NCI-H1417 treated with DMSO at 0.1 percent for 48 hours (cell line): ENCODE measurements at places on chromosomes 4 and X.

DNA sequence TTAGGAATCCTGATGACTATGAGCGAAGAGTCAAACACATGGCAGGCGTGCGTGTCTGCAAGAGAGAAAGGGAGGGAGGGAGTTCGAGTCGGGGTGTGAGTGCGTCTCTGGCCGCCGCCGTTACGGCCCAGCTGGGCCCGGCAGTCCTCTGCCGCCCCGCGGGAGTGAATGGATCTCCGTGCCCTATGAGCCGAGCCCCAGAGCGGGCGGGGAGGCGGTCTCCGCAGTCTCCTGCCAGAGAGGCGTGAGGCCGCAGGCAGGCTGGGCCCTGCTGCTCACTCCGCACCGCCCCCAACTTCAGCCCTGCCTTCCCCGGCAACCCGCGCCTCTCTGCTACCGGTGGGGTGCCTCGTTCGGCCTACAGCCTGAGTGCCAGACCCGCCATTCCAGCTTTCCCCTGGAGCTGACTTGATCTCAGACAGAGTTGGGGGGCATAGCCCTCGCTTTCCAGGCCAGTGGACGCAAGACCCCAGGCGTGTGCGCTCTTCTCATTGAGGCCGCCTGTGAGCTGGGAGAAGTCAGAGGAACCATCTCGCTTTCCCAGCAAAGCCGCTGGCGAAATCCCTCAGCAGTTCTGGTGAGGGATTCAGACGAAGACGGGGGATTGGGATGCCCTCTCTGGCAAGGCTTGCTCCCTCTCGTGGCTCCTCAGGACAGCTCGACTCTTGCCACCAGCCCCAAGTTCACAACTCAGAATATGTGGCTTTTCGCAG, 1.4 kb downstream of the SLC16A2 start:
- DNase-seq: no peak

DNA sequence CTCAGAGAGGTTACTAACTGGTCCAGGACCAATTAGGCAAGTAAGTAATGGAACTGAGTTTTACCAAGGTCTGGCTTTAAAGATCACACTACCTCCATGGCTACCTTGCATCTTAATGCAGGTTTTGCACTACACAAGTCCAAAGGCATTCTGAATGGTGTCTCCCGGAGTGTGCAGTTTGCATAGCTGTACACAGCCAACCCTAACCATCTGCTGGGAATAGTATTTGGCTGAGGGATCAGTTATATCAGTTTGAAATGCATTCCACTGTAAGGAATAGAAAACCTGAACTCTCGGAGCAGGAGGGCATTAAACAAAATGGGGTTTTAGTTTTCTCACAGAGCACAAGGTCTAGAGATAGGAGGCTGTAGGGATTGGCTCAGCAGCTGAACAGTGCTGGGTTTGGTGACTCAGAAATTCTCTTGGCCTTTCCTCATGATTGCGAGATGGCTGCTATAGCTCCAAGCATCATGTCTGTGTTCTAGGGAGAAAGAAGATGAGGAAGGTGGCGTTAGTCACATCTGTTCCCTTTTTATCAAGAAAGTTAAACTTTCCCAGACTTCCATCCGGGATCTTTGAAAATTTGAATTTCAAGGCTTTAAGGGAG, 177.1 kb downstream of the NHS start:
- DNase-seq: no peak

DNA sequence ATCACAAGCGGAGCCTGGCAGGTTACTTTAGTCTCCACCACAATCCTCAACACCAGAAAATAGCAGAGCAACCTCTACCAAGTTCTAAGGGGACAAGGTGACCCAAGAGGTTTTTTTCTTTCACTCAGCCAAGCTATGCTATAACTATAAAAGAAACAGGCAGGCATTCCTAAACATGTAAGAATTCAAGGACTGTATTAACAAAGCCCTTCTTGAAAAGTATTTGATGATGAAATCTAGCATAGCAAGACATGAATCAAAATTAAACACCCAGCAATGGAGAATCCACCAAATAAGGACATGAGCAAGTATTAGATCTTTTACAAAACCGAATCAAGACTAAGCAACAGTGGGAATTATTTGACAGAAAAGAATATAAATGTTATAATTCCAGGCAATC, 25.7 kb upstream of the C1QTNF7 start:
- DNase-seq: no peak

DNA sequence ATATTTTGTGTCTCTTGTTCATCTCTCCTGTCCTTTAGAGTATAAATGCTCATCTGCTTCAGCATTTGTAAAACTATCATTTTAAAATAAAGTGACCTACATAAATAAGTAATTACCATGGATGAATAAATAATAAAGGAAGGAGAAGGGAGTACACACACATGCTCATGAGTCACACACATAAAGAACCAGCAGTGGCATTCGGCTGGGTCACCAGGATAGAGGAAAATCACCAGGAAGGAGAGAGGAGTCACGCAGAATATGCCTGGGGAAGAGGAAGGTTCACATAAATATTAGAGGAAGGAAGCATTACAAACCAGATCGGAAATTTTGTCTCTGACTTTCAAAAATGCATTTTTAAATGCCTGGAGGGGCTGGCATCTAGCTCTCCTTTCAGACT, 38.5 kb upstream of the MED14 start:
- no peak for DNase-seq

GRCh38 chrX:13808293-13808692, 8.6 kb downstream of the GPM6B start:
- DNase-seq: no peak

- DNase-seq: no peak
Observed at GRCh38 chr4:119525005-119525749, 103.4 kb downstream of the PDE5A start.

GRCh38 chrX:86910602-86911311, 606.8 kb upstream of the KLHL4 start:
- no peak for DNase-seq
